Right lobe of liver (tissue), 6 donors: ENCODE measurements at places on chromosomes 2 and 18. TPM values are rescaled to one million over a fixed set of nuclear protein-coding genes. Genes with fewer than 3 reads are reported as not detected.

- H3K27ac ChIP-seq, result no peak overlapping the region
- H3K36me3 ChIP-seq, result no peaks in the 10 kb centered on the region
- no peaks in the 10 kb centered on the region for H3K27me3 ChIP-seq
- H3K4me1 ChIP-seq, result no peaks in the 10 kb centered on the region
- no peak for DNase-seq
- no peak overlapping the region for H3K4me3 ChIP-seq
These were observed 697.4 kb upstream of the NXPH2 start for GRCh38 chr2:139477618-139478017.

DNA sequence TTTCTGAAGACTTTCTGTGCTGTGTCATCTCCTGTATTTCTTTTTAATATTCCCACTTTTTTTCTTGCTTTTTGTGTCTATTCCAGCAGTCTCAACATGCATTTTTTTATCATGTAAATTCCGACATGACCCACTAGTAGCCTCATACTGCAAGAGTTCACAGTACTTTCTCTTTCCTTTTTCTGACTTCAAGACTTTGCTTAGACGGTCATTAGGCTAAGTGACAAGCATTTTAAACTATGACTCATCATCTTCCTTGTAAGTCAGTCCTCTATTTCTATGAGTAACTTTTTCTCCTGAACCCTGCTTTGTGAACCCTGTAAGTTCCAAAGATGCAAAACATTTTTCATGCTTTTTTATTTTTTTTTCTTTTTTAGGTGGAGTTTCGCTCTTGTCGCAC, 381.2 kb downstream of the TXNL1 start:
- no peaks in the 10 kb centered on the region for H3K4me1 ChIP-seq
- no peaks in the 10 kb centered on the region for H3K27me3 ChIP-seq
- H3K36me3 ChIP-seq, result no peaks in the 10 kb centered on the region
- no peak overlapping the region for H3K4me3 ChIP-seq

LTBP1 gene
- total RNA-seq, result 7.5 TPM

ALPP gene
- not detected for total RNA-seq
